NCI-H1694 treated with DMSO at 0.1 percent for 48 hours (cell line): ENCODE measurements at places on chromosomes 5 and 9.

DNA sequence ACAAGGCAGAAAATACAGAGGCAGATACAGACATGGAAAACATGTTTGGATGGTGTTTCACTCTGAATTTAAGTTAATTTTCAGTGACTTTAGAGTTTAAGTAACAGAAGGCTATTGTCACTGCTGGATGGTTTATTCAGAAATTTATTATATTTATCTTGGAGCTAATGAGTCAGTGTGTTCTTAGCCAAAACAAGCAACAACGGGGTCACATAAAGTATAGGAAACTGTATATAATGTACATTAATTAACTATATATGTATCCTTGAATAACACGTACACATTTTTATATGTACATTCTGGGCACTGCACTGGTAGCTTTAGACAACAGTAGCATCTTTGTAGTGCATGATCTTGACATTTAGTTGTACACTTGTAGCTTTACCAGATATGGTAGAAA is 30.7 kb downstream of the CYLC2 start:
- no peak for DNase-seq

DNA sequence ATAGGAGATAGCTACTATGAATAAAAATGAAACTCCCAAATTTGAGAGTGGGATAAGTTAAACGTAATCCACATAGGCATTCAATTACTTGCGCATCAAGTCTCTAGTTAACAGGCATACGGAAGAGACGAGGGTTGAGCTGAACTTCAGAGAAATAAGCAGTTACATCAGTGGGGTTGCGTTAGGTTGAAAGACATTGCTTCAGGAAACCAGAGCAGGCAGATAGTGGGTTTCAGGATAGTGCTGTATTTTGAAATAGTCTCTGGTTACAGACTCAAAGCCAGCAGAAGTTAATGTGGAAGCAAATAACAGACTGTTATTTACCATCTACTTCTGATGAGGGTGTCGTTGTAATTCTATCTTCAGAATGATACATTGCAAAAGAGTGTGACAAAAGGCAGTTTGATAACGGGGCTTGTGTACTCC is 533.4 kb downstream of the PDE4D start:
- DNase-seq: no peak

GRCh38 chr9:8732367-8733075 is 932.9 kb upstream of the DMAC1 start:
- peak; percentile 72 for DNase-seq

GRCh38 chr5:31751610-31752009 is 112.7 kb downstream of the PDZD2 start:
- no peak for DNase-seq

GRCh38 chr5:158736150-158736870 is 363.4 kb downstream of the EBF1 start:
- DNase-seq: no peak

DNA sequence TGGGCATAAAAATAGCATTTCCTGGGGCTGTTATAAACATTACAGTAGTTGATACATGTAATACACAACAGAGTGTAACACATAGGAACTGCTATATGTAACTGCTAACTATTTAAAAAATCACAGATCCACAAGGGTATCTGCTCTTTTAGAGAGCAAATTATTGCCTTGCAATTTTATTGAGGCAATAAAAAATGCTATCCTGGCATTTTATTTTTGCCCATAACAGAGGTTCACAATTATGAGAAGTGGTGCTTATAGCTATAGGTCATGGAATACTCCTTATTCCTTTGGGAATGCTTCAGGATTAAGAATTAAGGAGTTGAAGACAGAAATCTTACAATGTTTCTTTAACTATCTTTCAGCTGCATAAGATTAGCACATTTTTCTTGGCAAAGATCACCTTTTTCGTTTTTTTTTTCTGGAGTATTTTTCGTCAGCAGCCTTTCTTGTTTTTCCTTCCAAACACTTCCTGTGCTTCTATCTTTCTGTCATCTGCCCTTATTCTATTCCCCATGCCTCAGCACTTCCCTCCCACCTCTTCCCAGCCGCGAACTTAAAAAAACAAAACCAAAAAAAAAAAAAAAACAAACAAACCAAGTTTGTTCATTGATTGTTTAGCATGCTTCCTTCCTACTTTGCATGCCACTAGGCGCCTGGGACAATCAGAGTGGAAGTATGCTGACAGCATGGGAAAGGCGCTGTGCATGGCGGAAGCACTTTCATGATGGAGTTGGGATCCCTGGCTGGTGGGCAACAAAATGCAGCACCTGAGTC is 264.2 kb downstream of the MAST4 start:
- DNase-seq: no peak

DNA sequence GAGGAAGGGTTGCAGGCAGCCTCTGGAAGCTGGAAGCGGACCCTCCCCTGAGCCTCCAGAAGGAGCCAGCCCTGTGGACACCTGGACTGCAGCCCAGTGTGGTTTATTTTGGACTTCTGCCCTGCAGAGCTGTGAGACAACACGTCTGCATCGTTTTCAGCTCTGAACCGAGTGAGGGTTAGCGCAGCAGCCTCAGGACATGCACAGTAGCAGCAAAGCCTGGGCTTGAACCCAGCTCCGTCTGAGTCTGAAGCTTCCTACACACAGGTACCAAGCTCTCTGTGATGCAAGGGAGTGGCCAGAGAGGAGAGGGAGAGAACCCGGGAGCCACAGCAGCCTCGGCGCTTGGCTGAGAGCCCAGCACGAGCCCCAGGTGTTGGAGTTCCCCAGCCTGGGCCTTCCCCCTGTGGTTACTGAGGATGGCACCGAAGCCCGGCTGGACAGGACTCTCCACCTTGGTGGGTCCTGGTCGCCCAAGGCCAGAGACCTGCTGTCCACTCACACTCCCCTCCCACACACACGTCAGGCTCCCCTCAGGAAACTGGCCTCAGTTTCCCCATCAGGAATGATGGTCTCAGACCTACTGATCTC is 128.2 kb downstream of the OLFM1 start:
- DNase-seq: peak; percentile 22

DNA sequence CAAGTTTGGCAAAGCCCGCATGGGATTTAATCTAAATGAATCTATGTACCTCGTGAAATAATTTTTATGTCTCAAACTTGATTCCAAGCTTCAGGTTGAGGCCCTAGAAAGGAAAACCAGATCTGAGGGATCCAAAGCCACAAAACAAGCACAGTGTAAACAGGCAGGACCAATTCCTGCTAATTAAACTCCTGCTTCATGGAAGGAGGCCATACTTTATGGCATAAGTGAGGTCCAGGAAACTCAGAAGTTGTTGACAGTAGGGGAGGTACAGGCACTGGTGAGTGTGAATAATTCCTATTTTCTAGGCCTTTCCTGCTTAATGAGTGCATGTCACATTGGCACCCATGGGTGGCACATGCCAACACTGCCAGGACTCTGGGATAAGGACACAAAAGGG is 648.6 kb upstream of the SGCD start:
- no peak for DNase-seq

- DNase-seq: no peak
Observed at GRCh38 chr5:33315189-33315588, 125.6 kb upstream of the TARS1 start.

DNA sequence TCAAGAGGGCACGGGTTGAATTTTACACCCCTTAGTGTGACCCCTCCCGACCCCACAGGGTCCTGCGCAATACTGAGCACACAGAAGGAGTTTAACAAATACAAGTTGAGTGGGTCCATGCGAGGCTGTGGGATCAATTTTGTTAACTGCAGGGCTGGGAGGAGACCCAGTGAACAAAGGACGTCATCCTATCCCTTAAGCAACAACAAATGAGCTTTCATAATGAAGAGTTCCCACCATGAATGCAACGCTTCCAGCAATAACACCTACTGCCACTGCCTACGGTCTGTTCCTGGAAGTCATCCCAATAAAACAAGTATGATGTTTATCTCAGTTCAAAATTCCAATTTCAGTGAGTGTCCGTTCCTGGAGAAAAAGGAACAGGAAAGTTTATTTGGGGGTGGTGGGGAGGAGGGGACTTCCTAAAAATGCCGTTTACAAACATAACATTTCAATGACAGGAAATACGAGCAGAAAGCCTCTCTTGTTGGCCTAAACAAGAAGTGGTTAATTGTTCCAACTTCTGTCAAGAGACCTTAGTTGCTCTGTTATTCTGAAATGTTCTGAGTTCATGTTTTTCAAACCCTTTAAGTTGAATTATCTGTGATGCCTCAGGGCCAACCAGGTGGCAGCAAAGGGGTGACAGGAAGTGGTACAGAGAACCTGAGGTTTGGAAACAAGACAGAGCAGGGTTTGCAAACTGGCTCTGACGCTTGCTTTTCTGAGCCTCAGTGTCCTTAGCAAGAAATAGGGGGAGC is 65.8 kb upstream of the PLPP6 start:
- DNase-seq: no peak

DNA sequence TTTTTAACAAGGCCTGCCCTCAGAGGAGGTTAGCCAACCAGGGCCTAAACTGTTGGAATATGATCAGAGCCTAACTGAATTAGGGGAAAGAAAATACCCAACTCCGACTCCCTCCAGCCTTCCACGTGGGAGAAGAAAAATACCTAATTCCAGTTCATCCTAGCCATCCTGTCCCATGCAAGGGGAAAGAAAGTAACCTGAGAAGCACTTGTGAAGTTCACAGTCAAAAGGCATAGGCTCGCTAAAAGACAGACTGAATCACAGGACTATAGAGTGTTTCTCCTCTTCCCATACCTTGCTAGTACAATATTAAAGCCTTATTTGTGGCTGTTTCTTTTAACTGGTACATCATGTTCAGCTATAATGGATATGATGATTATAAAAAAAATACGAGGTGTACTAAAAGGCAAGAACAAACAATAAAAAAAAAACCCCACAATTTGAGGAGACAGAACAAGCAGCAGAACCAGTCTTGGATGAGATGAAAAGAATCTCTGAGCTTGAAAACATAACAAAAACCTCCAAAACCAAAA is 18.0 kb upstream of the ATP10B start:
- DNase-seq: no peak

DNA sequence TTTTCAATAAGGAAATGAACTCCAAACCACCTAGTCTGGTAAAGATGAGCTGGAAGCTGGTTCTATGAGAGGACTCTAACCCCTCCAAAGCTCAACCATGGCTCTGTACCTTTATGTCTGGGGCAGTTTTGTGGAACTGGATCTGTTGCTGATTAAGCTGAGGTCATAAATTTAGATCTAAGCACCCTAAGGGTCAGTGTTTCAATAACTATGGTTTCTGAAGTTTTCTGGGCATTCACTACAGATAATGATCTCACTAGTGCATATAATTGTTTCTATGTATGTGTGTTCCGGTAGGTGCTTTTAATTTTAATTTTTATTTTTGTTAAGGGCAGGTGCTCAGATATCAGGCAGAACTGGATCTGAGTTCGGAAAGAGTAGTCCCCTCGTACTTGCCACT is 258.7 kb upstream of the PANK3 start:
- DNase-seq: no peak

- DNase-seq: no peak
Observed at GRCh38 chr5:179900711-179901110, 7.0 kb downstream of the TBC1D9B start.

DNA sequence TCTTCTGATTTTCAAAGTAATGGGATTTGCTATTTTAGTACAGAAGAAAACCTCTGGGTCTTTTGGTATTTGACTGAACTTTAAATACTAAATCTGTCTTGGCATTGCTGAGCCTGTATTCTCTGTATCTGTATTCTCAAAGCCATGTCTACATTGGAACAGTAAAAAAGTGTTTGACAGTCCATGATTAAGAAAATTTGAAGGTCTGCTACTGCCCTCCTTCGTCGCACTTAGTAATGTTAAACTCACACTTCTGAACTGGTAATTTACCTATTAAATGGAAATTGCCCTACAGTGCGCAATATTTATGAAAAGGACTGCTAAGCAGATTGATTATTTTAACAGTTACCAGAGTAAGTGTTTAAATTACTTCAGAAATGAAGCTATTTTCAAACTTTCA is 165.7 kb upstream of the SMC2 start:
- no peak for DNase-seq

DNA sequence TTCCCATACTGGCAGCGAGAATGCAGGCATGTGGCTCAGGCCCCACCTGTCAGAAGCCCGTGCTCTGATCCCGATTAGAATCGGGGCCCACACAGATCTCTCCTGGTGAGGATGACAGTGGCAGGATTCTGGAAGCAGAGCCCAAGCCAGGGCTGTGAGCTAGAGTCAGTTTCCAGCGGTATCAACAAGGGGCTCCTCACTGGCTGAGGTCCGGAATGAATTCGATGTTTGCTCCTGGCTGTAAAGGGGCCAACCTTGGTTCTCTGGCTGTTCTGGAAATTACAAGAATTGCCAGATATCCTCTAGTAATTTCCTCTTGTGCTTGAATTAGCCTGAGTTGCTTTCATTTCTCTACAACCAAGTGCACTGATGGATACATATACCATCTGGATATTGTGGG is 129.1 kb upstream of the SPRY4 start:
- DNase-seq: peak; percentile 55

DNA sequence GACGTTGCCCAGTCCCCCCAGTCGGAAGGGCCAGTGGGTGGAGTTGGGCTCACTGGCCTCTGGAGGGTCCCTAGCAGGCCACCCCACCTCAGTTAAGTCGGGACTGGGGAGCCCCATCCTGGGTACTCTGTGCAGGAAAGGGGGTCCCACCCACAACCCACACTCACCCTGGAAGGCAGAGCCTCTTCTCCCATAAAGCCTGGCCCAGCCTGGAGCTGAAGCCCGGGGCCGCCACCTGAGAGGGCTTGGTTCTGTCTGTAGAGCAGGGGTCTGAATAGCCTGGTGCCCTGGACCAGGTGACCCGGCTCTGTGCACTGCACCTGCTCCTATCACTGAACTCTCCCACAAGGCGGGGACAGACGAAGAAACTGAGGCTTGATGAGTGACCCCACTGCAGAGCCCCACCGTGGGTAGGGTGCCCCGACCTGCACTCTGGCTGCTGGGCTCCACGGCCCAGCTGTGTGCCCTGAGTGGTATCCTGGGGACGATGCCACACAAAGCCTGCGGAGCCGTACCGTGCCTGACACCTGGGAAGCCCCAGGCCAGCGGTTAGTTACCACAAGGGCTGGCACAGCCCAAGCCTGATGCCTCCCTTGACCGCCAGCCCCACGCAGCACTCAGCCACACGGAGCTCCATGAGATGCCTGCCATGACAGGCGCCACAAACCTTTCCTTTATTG is 7.3 kb downstream of the PTGES2 start:
- DNase-seq: no peak

DNA sequence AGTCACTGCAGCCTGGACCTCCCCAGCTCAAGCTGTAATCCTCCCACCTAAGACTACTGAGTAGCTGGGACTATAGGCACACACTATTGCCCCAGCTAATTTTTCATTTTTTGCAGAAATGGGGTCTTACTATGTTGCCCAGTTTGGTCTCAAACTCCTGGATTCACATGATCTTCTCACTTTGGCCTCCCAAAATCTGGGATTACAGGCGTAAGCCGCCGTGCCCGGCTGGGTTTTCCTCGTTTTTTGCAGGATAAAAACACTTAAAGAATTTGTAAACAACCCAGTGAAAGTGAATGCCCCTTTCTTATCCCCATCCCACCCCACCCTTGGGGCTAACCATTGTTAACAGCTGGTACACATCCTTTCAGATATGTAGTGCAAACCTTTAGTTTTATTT is 7.7 kb downstream of the CLTB start:
- no peak for DNase-seq
